ENCODE measurements at places on chromosomes 4 and X. TPM values are rescaled to one million over a fixed set of nuclear protein-coding genes. Genes with fewer than 3 reads are reported as not detected.

DNA sequence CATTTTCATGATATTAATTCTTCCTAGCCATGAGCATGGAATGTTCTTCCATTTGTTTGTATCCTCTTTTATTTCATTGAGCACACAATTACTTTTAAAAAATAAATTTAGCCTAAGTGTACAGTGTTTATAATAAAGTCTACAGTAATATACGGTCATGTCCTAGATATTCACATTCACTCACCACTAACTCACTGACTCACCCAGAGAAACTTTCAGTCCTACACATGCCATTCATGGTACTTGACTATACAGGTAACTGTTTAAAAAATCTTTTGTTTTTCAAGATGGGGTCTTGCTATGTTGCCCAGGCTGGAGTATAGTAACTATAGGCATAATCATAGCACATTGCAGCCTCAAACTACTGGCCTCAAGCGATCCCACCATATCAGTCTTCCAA is 348.1 kb downstream of the RAPGEF2 start:
- DNase-seq = no peak

DNA sequence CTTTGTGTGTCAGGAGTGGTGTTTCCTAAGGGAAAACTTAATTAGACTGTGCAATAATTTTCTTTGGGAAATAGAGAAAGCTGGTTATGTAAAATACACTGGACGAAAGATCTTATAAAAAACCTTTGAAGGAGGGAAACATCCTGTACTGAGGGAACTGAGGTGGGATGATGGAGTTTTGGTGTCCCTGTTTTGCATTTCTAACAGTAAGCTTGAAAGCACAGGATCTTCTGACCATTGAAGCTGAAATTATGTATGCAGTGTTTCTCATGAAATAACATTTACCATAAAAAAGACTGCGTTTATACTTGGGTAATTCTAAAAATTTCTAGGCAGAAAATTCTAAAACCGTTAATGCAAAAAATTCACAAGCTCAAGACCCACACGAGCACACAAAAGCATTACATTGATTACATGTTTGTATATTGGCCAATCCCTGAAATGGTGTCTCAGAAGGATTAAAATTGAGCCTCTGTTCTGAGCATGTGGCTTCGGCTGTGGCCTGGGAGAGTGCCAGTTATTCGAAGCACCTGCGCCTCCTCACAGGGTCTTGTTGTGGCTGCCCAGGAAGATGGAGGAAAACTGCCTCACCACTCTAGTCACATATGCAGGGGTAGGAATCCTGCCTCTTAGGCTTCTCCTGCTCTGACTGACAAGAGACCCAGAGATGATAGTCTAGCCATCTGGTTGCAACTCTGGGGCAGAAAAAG is 49.5 kb downstream of the JADE3 start:
- DNase-seq = no peak

GRCh38 chrX:13064599-13065143 is 20.3 kb upstream of the FAM9C start:
- no peak for DNase-seq

GRCh38 chrX:114970806-114971205 is 46.6 kb downstream of the IL13RA2 start:
- DNase-seq = no peak

DNA sequence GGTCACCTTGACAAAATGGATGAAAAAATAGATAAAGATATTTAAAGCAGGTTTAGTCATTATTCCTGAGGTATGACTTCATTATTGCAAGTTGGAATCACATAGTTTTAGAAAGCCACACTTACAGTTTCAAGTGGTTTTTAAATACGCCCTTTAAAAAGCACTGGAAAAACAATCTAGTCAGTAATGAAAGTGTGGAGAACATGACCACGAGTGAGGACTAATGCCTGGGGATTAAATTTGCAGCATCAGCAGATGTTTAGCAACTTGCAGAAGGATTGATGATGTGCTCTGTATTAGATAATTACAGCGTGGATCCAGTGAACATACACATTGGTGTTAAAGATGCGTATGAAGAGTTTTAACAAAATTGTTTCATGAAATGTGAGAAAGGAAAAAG is 5.9 kb downstream of the SPARCL1 start:
- DNase-seq = no peak

The C4orf50 gene
- not detected for total RNA-seq

GRCh38 chr4:186554914-186555827 is at the start of gene MTNR1A:
Gene MTNR1A (minus strand): TSS chr4:186555567. CDS start chr4:186555365, 202 bp downstream.
- no peak for DNase-seq

GRCh38 chrX:134551376-134552048 is 91.5 kb downstream of the HPRT1 start:
- no peak for DNase-seq

The SPARCL1 gene
- 0.96 TPM for total RNA-seq

GRCh38 chrX:31889088-31889487 is 817.2 kb upstream of the FTHL17 start:
- no peak for DNase-seq

- DNase-seq = peak; percentile 3
Observed at GRCh38 chrX:19593690-19594089, 78.4 kb upstream of the MAP3K15 start.

The CXCL6 gene
- total RNA-seq = not detected

GRCh38 chr4:174450786-174451125 is 71.5 kb downstream of the HPGD start:
- DNase-seq = no peak

The PAGE1 gene
- total RNA-seq = not detected

DNA sequence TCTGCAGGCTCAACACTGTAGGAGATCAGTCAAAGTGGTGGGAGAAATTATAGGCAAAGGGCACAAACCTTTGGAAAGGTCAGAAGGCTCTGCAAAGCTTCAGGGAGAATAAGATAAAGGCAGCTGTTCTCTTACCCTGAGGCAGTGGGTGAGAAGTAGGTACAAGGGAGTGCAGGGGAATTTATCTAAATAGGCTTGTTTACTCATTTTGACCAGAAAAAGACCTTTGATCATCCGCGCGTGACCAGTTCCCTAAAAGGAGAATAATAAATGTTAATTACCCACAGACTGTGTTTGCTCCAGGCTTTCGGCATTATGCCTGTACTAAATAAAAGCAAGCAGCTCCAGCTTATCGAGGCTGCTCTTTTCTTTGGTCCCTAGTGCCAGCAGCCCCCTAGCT is 9.3 kb downstream of the FGFBP2 start:
- DNase-seq = no peak

DNA sequence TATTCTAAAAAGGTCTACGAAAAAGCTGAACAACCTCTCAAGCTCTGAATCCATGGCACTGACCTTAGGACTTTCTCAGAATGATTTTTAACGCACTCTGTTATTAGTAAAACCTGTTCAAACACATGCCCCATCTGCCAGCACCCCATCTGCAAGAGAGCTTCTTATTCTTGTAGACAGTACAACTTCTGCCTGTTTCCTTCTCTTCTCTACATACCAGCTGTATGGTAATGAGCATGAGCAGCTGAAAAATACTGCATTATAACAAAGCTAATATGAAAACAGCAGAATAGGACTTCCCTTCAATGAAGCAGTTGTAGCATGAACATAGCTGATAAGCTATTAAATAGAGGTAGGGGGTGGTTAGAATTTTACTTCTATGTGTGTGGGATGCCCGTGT is 167.9 kb downstream of the FBXW7 start:
- no peak for DNase-seq

DNA sequence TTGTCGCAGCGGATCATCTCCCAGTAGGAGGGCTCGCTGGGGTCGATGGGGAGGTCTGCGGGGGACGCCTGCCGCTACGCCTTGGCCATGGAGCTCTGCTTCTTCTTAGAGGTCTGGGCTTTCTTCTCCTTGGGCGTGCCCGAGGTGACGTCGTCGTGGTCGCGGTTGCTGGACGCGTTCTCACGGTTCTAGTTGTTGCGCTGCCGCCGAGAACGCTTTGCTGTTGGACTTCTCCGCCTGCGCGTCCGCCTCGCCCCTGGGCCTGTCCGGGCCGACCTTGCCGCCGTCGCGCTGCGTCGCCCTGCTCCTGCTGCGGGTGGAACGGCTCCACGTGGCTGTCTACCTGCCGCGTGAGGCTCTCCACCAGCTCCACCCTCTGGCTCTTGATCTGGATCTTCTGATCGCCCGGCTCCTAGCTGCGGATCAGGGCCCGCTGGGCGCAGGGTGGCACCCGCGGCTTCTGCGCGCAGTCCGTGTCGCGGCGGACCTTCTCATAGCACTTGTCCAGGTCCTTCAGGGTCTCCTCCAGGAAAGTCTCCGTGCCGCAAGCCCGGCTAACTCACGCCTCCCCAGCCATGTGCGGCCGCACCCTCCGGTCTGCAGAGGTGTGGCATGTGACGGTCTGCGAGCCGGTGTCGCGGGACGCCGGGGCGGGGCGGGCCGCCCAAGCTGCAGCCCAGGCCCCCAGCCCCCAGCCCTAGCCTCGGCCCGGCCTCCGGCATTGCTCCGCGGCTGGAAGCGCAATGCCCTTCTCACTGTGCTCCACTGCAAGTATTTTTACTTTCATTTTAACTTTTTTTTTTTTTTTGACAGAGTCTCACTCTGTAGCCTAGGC is 40.5 kb upstream of the OGT start:
- DNase-seq = no peak

The TCEAL8 gene
- total RNA-seq = 37.3 TPM

DNA sequence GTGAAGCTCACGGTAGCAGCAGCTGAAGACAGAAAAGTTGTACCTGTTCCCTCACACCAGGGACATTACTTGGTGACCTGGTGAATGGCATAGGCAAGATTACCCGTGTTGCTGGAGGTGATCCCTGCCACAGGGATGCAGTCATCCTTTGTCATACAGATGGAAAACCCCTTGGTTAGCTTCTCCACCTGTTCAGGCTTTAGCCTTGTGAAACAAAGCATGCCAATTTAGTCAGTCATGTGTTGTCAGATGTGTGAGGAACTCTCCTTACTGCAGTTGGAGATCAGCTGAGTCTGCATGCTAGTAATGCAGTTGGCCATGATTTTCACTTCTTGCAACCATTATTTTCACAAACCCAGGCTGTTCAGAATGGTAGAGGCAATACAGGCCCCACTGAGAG is 41.0 kb downstream of the AMELX start:
- no peak for DNase-seq

DNA sequence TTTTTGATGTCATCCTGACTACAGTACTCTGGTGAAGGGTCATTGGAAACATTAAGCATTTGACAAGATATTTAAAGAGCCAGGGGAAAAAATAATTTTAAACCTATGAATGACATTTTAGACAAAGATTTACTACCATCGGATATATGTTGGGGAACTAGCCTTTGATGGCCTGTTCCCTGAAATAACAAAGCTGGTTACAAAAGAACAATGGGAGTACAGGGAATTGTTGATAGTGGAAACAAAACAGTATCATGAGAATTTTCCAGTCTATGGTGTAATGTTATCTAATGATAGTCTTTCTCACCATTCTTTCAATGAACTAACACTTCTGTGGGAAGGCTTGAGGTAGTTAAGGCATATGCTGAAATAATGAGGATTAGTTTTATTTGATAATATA is 125.9 kb upstream of the KLHL4 start:
- no peak for DNase-seq

The GPRASP1 gene
- 1.1 TPM for total RNA-seq

The VCX3B gene
- total RNA-seq = not detected

GRCh38 chr4:133143775-133144430 is 5.2 kb upstream of the PCDH10 start:
- DNase-seq = no peak

GRCh38 chrX:147226801-147227200 is 412.3 kb upstream of the CXorf51A start:
- DNase-seq = no peak

DNA sequence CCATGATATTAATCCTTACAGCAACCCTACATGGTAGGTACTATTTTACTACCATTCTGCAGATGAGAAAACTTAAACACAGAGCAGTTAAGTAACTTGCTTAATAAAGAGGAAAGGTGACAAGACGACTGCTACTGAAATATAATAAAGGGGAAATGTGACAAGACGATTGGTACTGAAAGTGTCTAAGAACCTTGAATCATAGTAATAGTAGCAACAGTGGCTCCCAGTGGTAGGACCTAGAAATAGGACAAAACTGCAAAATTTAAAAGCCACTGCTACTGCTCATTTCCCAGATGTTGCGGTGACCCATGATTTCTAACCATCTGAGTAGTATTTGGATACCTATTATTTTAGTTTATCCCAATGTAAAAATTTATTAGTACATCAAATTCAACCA is 89.5 kb downstream of the TASL start:
- DNase-seq = peak; percentile 4

The ADH5 gene
- total RNA-seq = 163 TPM

- DNase-seq = no peak
Observed at GRCh38 chrX:150868625-150869024, 29.8 kb downstream of the CD99L2 start.

DNA sequence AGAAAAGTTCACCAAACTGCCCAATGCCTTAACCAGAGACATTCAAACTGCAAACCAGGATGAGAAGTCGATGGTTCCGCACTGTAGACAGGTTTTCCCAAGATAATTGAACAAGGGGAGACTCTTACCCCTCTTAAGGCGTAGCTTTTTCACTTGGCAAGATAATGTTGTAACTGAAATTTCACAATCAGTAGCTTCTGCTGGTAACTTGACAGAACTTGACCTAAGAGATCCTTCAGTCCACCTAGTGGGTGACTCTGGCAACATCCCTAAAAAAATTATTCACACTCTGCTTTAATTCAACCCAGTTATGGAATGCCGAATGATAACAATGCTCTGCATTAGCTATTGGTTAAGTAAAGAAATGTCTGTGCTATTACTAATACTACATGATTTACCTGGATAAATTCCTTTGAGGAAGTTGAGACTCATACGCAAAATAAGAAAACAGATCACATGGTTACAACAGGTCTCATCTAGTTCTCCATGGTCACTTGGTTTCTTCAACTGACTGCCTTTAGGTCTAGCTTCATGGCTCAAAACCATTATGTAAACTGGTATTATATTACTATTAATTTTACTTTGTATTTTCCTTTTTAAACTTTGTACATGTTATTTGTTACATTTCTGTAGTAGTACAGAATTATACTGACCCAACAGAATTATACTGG is 9.1 kb downstream of the ELF2 start:
- DNase-seq = peak; percentile 35

The USP51 gene
- total RNA-seq = not detected

The MAGEA1 gene
- total RNA-seq = not detected

The PLAC8 gene
- 0.61 TPM for total RNA-seq

The NEIL3 gene
- 18.1 TPM for total RNA-seq

The SHISA3 gene
- not detected for total RNA-seq

The GPAT3 gene
- total RNA-seq = 36.7 TPM

GRCh38 chr4:110287130-110287529 is 88.7 kb upstream of the ELOVL6 start:
- DNase-seq = peak; percentile 44

GRCh38 chr4:105352826-105353225 is 121.0 kb downstream of the PPA2 start:
- no peak for DNase-seq

GRCh38 chrX:102835504-102836146 is 101.4 kb upstream of the RAB40AL start:
- DNase-seq = no peak

- DNase-seq = no peak
Observed at GRCh38 chr4:174117445-174117844, 166.0 kb downstream of the FBXO8 start.
